Nephron progenitor cell (in vitro differentiated cells): ENCODE measurements at places on chromosomes 3 and 15.

DNA sequence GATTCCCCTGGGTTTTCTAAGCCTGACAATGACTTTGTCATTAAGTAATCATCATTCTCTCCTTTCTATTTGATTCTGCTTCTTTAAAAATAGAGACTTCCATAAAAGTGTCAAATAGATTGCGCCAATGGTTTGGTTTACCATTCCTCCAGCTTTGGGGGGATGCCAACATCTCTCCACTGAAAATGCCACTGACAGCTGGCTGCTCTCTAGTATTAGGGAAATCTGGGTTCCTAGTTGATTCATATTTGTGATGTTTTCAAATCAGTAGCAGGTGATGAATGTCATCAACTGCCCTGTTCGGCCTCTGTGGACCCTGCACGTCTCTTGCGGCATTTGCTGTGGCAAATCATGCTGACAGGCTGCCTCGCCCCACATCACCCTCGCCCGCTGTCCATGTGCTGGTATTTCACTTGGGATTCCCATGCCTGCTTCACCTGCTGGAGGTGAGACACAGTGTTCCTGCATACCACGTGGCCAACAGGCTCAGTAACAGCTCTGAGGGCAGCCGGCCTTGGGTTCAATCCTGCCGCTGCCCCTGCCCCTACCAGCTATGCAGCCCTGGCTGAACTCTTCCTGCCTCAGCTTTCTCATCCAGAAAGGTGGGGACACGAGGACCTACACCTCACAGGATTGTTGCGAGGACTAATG, 28.1 kb downstream of the ZXDC start:
- no peak for DNase-seq

GRCh38 chr3:37283011-37283410, 108.6 kb upstream of the LRRFIP2 start:
- DNase-seq: no peak

- no peak for DNase-seq
Observed at GRCh38 chr3:34884007-34884406, 755.3 kb upstream of the ARPP21 start.

DNA sequence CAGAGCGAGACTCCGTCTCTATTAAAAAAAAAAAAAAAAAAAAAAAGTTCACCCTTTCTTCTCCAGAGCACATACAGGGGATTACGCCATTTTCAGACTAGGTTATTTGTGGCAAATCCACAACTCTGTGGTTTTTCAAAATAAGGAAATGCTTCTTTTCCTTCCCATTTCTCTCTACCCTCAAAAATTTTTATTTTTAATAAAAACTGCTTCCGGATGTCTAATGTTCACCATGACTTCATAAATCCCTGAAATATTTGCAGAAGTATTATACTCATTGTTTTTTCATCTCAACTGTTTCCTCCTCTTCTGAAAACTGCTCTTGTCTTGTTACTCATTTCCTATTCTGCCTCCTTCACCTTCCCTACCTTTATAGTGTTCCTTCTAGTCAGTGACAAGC, 45.0 kb upstream of the SLC12A8 start:
- no peak for DNase-seq

GRCh38 chr15:72824112-72824511, 40.6 kb upstream of the ADPGK start:
- peak; percentile 46 for DNase-seq

DNA sequence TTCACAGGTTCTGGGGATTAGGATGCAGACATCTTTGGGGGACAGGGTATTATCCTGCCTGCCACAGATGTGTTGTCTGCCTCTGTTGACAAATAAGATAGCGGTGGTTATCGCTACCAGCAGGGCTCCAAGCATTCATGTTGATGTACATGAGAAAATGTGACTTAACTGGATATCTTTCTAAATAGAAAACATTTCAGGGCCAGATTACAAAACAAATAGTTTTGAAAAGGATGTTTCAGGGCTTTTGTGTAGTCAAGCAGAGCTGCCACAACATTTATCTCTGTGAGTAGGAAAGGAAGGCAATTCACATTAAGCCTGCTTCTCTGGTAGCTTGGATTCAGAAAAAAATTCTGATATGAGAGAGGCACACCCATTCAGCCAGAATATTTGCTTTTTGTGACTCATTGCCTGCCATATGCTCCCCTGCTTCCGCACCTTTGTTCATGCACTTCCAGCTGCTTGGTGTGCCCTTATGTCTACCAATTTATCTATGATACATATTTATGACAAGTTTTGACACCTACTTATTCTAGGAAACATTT, 22.8 kb downstream of the PLS1 start:
- DNase-seq: no peak

GRCh38 chr3:18872466-18872865, 275.8 kb upstream of the KCNH8 start:
- DNase-seq: no peak

DNA sequence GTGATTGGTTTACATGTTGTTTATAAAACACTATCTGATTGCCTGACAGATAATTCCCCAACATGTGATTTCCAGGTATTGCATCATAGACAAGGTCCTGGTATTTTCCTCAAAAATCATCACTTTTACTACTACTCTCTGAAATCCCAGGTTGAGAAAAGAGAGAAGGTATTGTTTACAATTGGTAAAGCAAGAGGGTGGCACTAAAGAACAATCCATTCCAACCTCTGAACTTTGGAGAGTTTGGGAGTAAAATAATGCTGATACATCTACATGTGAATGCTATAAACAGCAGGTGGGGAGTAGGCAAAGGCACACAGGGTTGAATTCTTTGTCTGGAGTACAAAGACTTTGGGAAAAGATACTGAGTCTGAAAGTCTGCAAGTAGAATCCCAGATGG, 134.2 kb downstream of the WDR72 start:
- no peak for DNase-seq

- peak; percentile 88 for DNase-seq
Observed at GRCh38 chr15:50003786-50004334, 115.2 kb downstream of the ATP8B4 start.

GRCh38 chr3:22399566-22399965, 648.6 kb upstream of the ZNF385D start:
- DNase-seq: no peak

DNA sequence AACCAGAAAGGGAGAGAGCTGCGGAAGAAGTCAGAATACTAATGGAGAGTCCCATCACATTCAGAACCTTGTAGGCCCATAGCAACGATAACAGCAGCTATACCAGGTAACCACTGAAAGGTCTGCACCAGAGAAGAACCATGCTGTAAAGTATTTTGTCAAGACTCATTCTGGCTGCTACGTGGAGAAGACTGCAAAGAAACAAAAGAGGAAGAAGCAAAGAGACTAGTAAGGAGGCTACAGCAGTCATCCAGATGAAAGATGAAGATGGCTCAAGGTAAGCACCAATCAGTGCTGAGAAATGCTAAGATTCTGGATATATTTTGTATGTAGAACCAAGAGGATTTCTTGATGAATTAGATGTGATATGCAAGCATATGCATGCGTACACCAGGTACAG, 39.6 kb downstream of the ACAP2 start:
- DNase-seq: no peak

DNA sequence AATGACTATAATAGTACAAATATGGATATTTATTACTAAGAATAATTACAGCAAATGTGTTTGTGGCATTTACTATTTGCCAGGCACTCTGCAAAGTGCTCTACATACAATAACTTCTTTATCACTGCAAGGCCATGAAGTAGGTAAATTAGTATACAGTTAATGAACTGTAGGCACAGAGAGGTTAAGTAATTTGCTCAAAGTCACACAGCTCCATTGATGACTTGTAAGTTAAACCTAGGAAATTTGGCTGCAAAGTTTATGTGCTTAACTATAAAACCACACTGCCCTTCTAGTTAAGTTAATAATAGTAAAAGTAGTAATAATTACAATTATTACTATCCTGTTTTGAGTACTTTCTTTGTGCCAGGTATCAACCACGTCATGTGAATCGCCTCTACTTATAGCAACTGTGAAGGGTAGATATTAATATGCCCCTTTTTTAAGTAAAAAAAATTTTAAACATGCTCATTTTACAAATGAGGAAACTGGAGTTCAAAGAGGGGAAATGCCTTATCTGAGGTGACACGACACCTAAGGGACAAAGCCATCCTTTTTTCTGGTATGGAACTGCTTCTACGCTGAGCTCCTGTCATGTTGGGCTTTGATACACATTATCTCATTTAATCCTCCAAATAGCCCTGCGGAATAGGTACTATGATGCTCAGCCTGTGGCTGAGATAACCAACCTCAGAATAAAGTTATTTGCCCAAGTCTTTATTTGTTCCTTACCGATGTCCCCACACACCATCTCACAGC, 8.5 kb downstream of the BHLHE40 start:
- no peak for DNase-seq

DNA sequence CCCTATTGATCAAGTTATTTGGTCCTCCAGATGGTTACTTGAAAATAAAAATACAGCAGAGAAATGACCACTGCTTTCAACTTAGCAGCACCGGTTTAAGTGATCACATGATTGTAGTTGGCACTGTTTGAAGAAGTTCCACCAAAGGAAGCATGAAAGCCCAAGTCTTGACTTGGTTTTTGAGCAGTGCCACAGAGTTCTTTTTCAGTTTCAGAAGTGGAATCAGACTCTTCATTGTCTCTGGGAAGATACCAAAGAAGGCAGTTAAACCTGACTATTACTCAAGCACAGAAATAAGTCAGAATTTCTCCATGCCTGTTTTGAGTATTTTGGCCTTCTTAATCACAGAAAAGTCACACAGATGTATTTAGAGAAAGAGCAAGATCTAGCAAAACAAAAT, 66.7 kb downstream of the BBX start:
- DNase-seq: no peak

- no peak for DNase-seq
Observed at GRCh38 chr3:42090973-42091731, at the start of gene TRAK1. TRAK1 (plus strand) TSS chr3:42091357; CDS start chr3:42091470, 113 bp downstream.

GRCh38 chr3:105802118-105802706, 66.6 kb downstream of the CBLB start:
- DNase-seq: no peak
